ENCODE measurements at places on chromosomes 4 and X.

- no peak for DNase-seq
Measured at GRCh38 chr4:136823020-136823419, 709.3 kb downstream of the PCDH18 start.

DNA sequence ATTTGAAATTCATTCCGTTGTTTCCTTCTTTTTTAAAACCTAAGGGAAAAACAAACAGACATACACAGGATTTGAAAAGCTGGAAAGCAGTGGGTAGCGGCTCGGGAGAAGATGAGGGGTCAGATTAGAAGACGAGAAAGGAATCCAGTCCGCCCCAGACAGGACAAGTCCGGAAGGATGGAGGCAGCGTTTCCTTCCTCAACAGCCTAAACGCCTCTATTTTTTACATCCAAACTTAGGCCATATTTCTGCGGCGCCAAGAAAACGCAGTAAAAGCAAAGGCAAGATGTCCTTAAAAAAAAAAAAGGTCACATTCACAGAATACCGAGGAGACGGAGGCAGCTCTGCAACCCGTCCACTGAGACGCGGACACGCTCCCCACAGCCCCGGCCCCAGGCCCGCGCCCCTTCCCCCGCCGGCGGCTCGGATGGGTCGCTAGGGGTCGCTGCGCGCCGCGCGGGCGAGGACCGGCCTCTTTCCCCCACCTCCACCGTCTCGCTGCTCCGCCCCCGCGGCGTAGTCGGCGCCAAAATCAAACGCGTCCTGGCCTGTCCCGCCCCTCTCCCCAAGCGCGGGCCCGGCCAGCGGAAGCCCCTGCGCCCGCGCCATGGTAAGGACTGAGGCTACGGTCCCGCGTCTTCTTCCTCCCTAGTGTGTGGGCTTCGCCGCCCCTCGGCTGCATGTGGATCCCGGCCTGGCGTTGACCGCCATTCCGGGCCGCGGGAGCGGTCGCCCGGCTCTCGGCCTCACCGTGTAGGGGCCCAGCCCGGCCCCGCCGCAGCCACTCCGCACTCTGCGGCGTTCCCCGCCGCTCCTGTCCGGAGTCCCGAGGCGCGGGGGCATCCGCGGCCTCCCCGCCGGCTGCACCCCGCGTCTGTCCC, at the start of gene MND1:
Gene MND1, plus strand, starts transcription at position 558 of the 881 bp plus-strand sequence. Its CDS starts 50 bp downstream, at position 608.
- DNase-seq: peak; percentile 65

GRCh38 chr4:175671491-175671934, 140.6 kb downstream of the GPM6A start:
- DNase-seq: peak; percentile 18

- no peak for DNase-seq
Measured at GRCh38 chr4:156228676-156229075, 275.0 kb upstream of the CTSO start.

- DNase-seq: no peak
Measured at GRCh38 chr4:78299565-78299972, 242.4 kb downstream of the FRAS1 start.

- no peak for DNase-seq
Measured at GRCh38 chr4:35697210-35697736, 547.0 kb downstream of the ARAP2 start.

- DNase-seq: no peak
Measured at GRCh38 chrX:30085571-30085970, 129.8 kb upstream of the MAGEB2 start.

GRCh38 chr4:75254745-75255144, 259.5 kb downstream of the RCHY1 start:
- DNase-seq: no peak

- DNase-seq: no peak
Measured at GRCh38 chr4:4670869-4671268, 129.0 kb upstream of the STX18 start.

DNA sequence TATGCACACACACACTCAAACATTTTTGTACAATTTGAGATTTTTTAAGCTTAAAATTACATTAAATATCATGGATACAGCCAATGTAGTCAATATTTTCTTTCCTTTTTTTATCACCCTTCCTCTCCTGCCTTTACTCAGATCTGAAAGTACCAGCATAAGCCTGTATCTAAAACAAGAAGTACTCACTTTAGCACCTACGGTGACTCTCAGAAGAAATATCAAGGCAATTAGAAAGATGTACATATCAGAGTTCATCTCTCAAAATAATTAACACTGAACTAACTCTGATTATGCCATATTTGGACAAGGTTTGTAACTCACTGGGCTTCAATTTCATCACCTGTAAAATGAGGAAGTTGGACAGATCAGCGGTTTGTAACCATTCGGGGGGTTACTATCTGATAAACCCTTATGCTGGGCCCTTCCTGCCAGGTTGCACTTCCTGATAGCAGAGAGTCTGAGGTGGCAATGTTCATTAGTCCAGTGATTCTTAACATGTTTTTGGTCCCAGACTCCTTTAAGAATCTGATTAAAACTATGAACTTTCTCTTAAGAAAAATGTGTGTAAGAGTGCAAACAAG, 5.7 kb upstream of the GPR174 start:
- no peak for DNase-seq

GRCh38 chr4:6680372-6681034, 13.2 kb upstream of the S100P start:
- DNase-seq: no peak

- peak; percentile 59 for DNase-seq
Measured at GRCh38 chr4:1337376-1337831, 9.6 kb upstream of the UVSSA start.

- no peak for DNase-seq
Measured at GRCh38 chr4:8721621-8722020, 129.1 kb downstream of the CPZ start.

DNA sequence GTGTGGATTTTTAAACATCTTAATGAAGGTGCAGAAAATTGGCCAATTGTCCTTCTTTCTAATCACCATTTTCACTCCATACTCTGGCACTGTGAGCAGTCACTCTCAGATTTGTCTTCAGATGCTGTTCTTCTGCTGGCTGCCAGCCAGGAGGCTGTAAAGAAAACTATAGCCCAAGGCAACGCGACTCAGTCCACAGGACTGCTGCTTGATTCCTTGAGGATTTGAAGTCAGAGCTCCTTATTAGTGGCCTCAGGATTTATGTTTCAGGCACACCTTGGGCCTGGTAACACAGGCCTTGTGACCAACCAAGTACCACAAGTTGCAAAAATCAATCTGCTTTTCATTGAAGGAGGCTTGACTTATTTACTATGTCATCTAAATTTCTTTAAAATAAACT, 342.6 kb downstream of the GPM6A start:
- DNase-seq: peak; percentile 37

GRCh38 chr4:84480082-84480481, 19.0 kb downstream of the NKX6-1 start:
- no peak for DNase-seq

DNA sequence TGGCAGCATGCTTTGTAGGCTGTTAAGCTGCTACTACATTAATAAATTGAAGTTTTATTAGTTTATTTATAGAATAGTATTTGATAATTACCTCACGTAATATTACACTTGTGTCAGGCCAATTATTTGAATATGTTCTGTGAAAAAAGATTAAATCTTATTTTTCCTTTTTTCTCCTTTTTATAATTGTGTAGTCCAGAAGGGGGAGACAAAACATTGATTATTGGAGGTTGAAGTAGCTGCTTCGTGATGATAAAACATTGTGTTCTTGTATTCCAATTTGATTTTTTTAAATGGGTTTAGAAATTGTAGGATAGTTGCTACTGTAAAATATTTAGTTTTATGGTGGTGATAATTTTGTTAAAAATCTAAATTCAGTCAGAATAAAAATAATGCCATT, 85.7 kb downstream of the DIAPH2 start:
- DNase-seq: no peak

GRCh38 chrX:39755143-39756032, 342.4 kb downstream of the BCOR start:
- peak; percentile 91 for DNase-seq

GRCh38 chrX:125436855-125437254, 117.2 kb downstream of the TEX13C start:
- DNase-seq: no peak

DNA sequence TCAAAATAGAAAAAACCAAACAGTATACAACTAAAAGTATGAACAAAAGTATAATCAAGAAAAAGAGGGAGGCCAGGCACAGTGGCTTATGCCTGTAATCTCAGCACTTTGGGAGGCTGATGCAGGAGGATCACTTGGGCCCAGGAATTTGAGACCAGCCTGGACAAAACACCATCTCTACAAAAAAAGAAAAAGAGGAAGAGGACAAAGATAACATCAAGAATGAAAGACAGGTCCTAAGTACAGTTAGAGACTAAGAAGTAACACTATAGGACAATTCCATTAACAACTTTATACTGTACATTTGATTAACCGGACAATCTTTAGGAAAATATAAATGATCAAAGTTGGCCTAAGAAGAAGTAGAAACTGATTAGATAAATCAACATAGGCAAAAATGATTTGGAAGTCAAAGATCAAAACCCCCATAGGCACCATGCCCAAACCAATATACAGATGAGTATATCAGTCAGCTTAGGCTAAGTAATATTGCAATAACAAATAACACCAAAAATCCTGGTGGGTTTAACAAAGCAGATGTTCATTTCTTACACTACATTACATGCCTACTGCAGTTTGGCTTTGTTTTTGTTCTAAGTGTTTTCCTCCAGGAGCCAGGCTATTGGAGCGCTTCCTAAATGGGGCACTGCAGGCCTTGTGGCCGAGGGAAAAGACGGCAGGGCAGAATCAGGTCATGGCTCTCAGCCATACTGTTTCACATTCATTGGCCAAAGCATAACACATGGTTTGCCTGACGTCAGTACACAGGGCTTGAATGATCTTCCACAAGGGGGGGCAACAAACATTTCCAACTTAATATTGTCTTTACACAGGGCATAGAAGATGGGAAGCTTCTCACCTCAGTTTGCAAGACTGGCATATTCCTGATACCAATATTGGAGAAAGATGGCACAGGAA, 42.2 kb upstream of the HGFAC start:
- DNase-seq: peak; percentile 44

- peak; percentile 5 for DNase-seq
Measured at GRCh38 chr4:126748736-126749135, 884.0 kb upstream of the INTU start.

DNA sequence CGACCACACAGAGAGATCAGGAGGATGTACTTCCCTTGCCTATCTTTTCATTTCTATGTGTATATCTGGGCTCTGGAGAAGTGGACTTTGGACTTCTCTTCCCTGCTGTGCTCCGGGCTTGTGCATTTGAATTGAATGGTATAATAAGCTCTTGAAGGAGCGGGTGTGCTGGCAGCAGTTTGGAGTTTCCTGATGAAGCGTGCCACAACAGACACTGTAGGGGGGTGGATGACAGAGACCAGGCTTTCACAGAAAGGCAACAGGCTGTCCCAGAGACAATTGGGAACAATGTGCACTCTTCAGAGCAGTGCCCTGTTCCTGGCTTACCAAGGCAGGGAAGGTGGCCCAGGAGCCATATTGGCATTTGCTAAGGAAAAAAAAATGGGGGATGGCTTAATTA, 170.1 kb downstream of the FRMPD4 start:
- no peak for DNase-seq
